ENCODE measurements at places on chromosomes 5 and 9. TPM values are rescaled to one million over a fixed set of nuclear protein-coding genes. Genes with fewer than 3 reads are reported as not detected.
A peak's percentile ranks its signal among the peaks of the same experiment; 100 is the strongest.

- no peak overlapping the region for H3K4me3 ChIP-seq
- peak overlapping the region; percentile 20 for H3K27ac ChIP-seq
- DNase-seq, result peak; percentile 78
- peaks cover 16% of the 10 kb centered on the region for H3K4me1 ChIP-seq
Measured at GRCh38 chr5:171355302-171355724, 32.3 kb upstream of the NPM1 start.

The TMOD1 gene
- total RNA-seq, result 0.47 TPM

DNA sequence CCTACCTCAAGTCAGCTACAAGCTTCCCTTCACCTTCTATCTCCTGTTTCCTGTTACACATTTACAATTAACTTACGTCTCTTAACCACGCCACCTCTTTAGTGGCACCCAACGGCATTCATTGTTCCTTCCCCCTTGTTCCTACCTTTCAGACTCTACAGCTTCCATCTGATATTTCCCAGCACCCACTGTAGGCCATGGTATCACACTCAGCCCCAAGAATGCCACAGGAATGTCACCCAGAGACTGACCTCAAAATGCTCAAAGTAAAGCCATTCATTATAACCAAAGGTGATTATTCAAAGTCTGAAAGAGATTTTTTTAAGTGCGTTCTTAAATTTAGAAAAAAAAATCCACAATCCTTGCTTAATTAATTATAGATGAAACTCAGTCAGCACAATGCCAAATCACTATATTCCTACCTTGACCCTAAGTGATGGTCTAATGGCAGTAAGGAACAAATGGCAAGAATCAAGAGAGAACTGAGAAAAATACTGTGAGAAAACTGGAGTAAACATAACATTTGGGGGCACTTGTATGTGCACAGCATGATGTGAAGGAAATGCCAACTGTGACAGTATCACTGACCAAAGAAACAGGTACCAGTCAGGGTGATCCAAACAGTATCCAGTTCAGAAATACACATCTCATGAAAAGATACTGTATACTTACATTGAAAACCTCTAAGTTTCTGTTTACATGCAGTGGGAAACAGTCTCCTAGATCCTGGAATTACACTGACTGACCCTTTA lies 52.1 kb downstream of the CTNND2 start:
- DNase-seq, result no peak
- no peaks in the 10 kb centered on the region for H3K36me3 ChIP-seq
- H3K27ac ChIP-seq, result no peak overlapping the region
- H3K4me1 ChIP-seq, result no peaks in the 10 kb centered on the region
- H3K4me3 ChIP-seq, result no peak overlapping the region

The ARID3C gene
- total RNA-seq, result 0.29 TPM

DNA sequence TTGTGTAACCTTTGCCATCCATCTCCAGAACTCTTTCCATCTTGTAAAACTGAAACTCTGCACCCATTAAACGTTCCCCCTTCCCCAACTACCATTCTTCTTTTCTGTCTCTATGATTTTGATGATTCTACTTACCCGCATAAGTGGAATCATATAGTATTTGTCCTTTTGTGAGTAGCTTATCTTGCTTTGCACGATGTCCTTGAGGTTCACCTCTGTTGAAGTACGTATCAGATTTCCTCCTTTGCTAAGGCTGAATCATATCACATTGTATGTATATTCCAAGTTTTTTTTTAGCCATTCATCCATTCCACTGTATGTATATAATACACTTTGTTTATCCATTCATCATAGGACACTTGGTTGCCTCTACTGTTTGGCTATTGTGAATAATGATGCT lies 2.9 kb upstream of the RNF130 start:
- H3K4me3 ChIP-seq, result no peak overlapping the region
- no peak overlapping the region for H3K27ac ChIP-seq

GRCh38 chr5:169435506-169436229 lies 134.7 kb upstream of the SLIT3 start:
- H3K36me3 ChIP-seq, result no peaks in the 10 kb centered on the region
- H3K27me3 ChIP-seq, result peaks cover 8% of the 10 kb centered on the region
- H3K27ac ChIP-seq, result no peak overlapping the region
- H3K4me3 ChIP-seq, result no peak overlapping the region
- DNase-seq, result no peak
- no peaks in the 10 kb centered on the region for H3K4me1 ChIP-seq

The MEIKIN gene
- total RNA-seq, result not detected

The ARRDC3 gene
- total RNA-seq, result 39.2 TPM

The SPATA31A3 gene
- not detected for total RNA-seq

The TMEM38B gene
- total RNA-seq, result 11.3 TPM

- H3K27ac ChIP-seq, result no peak overlapping the region
- no peak overlapping the region for H3K4me3 ChIP-seq
- no peaks in the 10 kb centered on the region for H3K4me1 ChIP-seq
- H3K36me3 ChIP-seq, result no peaks in the 10 kb centered on the region
- DNase-seq, result no peak
Measured at GRCh38 chr5:12780536-12780935, 876.3 kb upstream of the CTNND2 start.

DNA sequence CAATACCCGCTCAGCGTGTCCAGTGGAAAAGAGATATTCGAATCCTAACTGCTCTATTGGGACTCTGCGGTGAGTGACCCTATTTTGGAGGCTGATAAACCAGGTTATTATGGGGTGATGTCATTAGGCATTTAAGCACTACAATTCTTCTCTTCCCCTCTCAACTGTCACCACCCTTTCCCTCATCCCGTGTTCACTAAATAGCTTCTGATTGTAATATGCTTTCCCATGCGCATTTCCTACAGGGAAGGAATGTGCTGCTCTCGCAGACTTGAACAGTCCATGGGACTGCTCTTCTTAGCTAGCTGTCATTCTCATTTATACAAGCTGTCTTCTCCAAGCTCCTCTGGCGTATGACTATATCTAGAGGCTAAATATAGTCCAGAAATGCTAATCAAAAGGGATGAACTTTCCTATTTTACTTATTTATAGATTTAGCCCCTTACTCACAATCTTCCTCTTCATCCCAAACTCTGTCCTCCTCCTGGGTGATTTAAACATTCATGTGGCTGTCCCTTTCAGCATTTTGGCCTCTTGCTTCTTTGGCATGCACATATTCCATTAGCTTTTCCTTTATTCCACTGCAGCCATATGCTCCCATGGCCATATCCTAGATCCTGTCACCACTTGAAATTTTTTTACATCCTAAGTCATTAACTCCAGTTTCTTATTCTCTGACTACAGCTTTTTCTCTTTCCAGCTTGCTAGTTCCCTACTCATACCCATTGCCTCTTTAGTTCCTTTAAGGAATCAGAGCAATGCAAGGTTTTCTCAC lies 39.6 kb upstream of the CSNK1G3 start:
- DNase-seq, result no peak
- H3K4me1 ChIP-seq, result no peaks in the 10 kb centered on the region
- H3K27ac ChIP-seq, result no peak overlapping the region
- H3K36me3 ChIP-seq, result no peaks in the 10 kb centered on the region

The ANKRD20A1 gene
- 1.5 TPM for total RNA-seq

DNA sequence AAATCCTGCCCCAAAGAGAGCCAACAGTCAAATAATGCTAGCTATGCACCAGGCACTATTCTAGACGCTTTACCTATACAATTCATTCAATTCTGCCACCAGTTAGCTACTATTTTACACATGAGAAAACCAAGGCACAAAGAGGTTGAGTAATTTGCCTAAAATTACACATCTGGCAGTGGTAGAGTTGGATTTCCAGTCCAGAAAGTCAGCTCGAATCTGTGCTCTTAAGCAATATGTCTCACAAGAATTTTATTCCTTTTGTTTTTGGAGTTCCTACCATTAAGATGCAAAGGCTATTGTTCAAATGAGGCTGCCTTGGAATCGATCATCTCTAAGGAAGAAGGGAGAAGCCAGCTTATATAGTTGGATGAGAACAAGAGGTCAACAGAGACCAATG lies 256.9 kb upstream of the RASA1 start:
- no peaks in the 10 kb centered on the region for H3K4me1 ChIP-seq
- H3K4me3 ChIP-seq, result no peak overlapping the region

DNA sequence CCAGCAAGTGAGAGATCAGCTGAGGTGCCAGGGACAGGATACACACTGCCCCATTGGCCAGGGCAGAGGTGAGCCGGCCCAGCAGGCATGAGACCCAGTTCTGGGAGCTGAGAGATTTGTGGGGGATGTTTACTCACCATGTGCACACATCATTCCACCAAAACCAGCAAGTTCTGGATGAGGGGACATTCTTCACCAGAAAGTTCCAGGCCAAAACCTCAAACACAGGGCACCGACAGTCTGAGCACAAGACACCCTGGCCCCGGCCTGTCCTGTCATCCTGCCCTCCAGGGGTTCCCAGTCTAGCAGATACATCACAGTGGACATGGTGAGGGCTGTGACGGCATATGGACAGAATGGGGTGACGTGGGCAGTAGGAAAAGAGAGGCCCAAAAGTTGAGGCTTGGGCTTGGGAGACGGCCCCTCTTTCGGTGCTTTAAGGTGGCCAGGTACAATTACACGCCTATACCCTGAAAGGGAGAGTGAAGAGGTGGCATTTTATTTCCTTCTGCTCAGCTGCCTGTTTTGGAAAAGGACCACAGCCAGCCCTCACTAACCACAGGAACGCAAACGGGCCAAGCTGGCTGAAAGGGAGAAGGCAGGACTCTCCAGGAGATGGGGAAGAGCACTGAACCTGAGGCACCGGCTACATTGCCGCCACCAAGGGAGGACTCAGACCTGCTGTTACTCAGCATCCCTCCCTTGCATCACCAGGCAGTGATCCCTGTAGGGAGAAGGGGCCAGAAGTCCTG lies 64.0 kb downstream of the SHB start:
- H3K4me1 ChIP-seq, result peaks cover 38% of the 10 kb centered on the region
- no peak overlapping the region for H3K4me3 ChIP-seq
- no peaks in the 10 kb centered on the region for H3K27me3 ChIP-seq
- no peak for DNase-seq
- no peak overlapping the region for H3K27ac ChIP-seq

- H3K27ac ChIP-seq, result peak overlapping the region; percentile 59
- H3K4me3 ChIP-seq, result no peak overlapping the region
- peak; percentile 45 for DNase-seq
- peaks cover 11% of the 10 kb centered on the region for H3K36me3 ChIP-seq
- H3K4me1 ChIP-seq, result peaks cover 19% of the 10 kb centered on the region
Measured at GRCh38 chr9:69044240-69045219, 9.0 kb downstream of the FXN start.

DNA sequence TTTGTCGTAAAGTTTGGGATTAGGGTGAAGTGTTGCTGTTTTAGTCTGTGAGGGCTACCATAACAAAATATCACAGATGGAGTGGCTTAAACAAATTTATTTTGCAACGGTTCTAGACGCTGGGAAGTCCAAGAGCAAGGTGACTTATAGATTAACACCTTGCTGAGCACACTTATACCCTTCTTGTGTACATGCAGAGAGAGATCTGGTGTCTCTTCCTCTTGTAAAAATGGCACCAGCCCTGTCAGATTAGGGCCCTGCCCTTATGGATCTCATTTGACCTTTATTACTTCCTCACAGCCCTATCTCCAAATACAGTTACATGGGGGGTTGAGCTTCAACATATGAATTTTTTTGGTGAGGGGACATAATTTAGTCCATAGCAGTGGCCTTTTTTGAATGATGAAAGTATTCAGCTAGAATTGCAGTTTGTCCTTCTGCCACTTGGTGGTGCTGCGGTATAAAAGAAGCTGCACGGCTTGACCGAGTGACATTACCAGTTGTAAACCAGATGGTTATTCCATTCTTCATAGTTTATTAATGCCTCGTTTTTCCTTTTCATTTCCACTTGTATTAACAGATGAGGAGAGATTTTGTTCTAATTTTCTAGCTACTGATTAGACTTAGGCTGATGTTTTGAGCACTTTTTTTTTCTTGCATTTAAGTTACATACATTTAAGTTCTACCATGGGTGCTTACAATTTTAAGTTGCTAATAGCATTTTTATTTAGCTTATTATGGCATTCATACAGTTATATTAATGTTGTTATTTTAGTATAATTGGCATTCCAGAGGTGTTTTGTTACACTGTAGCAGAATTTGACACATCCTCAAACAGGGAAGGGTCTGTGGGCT lies 19.4 kb downstream of the DCP2 start:
- peaks cover 25% of the 10 kb centered on the region for H3K4me1 ChIP-seq
- H3K4me3 ChIP-seq, result no peak overlapping the region
- H3K27me3 ChIP-seq, result no peaks in the 10 kb centered on the region

The PCDHGB3 gene
- 0.16 TPM for total RNA-seq

DNA sequence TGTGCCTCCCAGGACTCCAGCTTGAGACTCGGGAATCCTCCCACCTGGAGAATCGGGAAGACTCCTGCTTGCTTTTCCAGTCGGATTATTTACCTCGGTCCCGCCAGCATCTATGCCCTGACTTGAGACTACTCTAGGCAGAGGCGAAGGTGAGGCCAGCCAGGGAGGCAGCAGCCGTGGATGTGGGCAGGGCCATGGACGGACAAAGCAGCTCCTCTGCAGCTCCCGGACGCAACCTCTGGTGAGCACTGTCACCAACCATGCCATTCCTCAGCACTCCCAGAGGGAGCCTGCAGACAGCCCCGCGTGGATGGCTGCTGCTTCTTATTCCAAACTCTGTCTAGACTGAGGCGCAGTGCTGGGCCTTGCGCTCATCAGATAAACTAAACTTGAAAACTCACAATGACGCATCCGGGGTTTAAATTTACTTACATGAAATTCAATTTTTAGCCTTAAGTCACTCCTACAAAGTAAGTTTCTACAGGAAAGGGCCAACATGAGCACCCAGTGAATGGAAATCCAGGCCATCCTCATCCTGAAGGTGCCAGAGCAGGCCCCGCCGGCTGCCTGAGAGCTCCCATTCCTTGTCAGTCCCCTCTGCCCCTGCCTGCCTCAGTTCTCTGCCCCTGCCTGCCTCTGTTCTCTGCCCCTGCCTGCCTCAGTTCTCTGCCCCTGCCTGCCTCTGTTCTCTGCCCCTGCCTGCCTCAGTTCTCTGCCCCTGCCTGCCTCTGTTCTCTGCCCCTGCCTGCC lies 17.8 kb downstream of the MED10 start:
- DNase-seq, result no peak
- H3K27me3 ChIP-seq, result no peaks in the 10 kb centered on the region
- H3K4me3 ChIP-seq, result no peak overlapping the region
- H3K36me3 ChIP-seq, result peaks cover 14% of the 10 kb centered on the region
- H3K27ac ChIP-seq, result peak overlapping the region; percentile 76

GRCh38 chr5:72596956-72597355 lies 89.7 kb upstream of the ZNF366 start:
- H3K27ac ChIP-seq, result no peak overlapping the region
- no peaks in the 10 kb centered on the region for H3K36me3 ChIP-seq
- no peak overlapping the region for H3K4me3 ChIP-seq
- H3K27me3 ChIP-seq, result peaks cover 5% of the 10 kb centered on the region

DNA sequence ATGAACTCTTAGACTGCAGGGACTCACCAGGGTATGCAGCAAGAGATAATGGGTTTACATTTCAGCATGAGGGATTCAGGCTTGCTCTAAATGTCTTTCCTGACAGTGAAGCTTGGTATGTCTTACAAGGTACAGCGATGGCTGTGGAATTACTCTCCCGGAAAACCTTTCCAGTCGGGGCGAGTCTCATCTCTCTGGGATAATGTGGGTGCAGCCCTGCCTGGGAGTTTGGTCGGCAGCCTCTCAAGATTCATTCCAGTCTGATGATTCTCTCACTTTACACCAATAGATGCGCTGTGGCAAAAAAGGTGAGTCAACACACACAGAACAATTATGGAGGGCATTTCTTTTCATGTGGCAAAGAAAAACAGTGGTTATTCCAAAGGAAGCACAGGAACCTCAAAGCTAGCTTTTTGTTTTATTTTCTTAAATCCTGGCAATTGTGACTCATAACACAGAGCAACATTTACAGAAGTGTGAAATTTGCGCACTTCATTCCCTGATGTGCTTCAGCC lies 190.3 kb downstream of the DCP2 start:
- H3K27me3 ChIP-seq, result no peaks in the 10 kb centered on the region
- no peak overlapping the region for H3K27ac ChIP-seq
- no peaks in the 10 kb centered on the region for H3K36me3 ChIP-seq
- H3K4me1 ChIP-seq, result peaks cover 20% of the 10 kb centered on the region
- DNase-seq, result no peak
